ENCODE measurements at places on chromosomes 12 and 14.

- no peak for DNase-seq
These were observed 9.6 kb upstream of the TAMALIN start for GRCh38 chr12:51997136-51997535.

DNA sequence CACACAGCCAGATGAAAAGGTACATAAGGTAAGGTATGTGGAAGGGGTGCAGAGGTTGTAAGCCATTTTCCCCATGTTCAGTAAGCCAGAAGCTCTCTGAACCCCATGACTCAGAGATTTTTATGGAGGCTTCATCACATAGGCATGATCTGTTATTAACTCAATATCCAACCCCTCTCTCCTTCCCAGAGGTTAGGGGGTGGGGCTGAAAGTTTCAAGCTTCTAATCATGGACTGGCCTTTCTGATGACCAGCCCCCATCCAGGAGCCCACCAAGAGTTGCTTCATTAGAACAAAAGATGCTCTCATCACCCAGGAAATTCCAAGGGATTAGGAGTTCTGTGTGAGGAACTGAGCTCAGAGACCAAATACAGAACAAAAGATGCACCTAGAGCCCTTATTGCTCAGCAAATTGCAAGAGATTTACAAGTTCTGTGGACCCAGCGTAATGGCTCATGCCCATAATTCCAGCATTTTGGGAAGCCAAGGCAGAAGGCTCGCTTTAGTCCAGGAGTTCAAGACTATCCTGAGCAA is 103.2 kb upstream of the DAAM1 start:
- DNase-seq, result no peak

- no peak for DNase-seq
These were observed 9.2 kb upstream of the NOS1 start for GRCh38 chr12:117370588-117370987.

DNA sequence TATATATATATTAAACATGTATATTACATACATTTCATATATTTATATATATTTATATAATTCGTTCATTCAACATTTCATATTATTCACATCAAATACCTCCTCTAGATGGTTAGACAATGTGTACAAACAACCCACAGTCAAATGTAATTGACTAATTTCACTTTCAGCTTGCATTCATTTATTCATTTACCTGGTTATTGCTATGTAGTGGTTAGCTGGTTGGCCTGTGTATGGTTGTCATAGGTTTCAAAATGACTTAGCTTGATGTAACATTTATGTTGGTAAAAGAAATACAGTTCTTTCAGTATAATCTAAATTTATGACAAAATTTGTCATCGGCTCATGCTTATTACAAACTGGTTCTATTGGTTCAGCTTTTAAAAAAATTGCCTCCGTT is 389 bp downstream of the OR4K13 start:
- no peak for DNase-seq

GRCh38 chr12:121602766-121603165 is 21.9 kb upstream of the KDM2B start:
- no peak for DNase-seq

- peak; percentile 43 for DNase-seq
These were observed 601 bp downstream of the ZNF839 start for GRCh38 chr14:102320033-102320660.

GRCh38 chr12:52865090-52865944 is 16.5 kb upstream of the KRT78 start:
- DNase-seq, result peak; percentile 59

DNA sequence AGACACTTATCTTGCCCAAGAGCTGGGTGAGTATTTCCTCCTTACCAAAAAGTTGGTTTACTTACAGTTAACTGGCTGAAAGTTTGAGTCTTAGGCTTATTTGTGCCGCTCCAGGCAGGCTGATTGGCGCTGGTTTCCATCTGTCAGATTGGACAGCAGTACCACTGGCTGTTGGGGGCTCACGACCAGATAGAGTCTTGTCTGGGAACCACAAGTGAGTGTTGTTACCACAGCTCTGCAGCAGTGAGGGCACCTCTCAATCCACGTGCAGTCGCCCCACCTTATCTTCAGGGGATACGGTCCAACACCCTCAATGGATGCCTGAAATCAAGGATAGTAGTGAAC is 58.9 kb downstream of the DDX51 start:
- DNase-seq, result no peak

DNA sequence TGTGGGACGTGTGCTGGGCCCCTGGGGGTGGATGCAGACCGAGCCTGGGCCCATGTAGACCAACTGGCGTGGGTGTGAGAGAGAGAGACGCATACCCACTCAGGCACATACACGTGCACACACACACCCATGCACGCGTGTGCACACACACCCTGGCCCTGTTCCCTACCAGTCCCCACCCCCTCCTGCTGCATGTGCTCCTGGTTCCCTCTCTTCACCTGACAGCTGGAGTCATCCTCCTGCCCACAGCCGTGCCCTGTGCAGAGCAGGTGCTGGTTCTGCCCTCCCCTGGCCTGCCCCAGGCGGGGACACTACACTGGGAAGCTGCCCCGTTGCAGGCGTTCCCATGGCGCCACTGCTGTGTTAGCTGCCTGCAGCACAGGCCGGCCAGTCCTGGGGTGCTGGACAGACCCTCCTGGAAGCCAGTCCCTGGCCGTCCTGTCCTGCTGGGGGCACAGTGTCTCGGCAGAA is 18.5 kb downstream of the PACS2 start:
- DNase-seq, result no peak

GRCh38 chr12:55816881-55817344 is 611 bp downstream of the SARNP start:
- no peak for DNase-seq

- DNase-seq, result no peak
These were observed 12.4 kb upstream of the HHIPL1 start for GRCh38 chr14:99632410-99633035.

GRCh38 chr14:46108228-46108627 is 543.4 kb downstream of the RPL10L start:
- DNase-seq, result no peak

DNA sequence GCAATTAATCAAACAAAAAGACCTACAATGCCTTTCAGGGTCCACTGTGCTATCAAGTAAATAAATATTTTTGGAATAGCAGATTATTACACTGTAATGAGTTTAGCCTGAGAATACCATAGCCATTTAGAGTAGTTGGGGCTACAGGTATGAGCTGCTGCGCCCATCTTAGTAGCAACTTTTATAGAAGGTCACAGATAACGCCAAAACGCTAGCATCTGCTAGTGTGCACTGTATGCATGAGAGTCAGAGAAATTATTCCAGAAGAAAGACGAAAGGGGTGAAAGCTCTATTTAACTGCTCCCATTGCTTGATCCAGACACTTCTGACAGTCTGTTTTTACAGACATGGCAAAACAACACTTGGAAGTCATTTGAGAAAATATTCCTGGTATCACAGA is 48.5 kb upstream of the SLC2A13 start:
- no peak for DNase-seq

DNA sequence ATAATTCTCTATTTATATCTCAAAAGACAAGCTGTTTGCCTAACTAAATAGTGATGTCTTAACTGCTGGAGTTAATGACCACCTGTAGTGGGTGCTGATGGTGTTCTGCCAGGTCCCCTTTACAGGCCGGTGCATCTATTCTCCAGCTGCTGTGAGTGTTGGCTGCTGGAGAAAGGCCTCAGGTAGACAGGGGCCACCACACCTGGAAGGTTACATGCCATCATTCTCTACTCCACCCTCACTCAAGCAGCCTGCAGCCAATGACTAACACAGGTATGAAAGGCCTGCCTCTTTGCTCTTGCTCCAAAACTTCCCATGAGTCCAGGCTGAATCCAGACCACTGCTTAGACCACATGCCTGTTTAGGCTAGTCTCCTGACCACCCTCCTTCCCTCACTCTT is 73.9 kb downstream of the RPS6KA5 start:
- DNase-seq, result no peak

GRCh38 chr14:100915560-100915959 is 12.0 kb upstream of the RTL1 start:
- no peak for DNase-seq

DNA sequence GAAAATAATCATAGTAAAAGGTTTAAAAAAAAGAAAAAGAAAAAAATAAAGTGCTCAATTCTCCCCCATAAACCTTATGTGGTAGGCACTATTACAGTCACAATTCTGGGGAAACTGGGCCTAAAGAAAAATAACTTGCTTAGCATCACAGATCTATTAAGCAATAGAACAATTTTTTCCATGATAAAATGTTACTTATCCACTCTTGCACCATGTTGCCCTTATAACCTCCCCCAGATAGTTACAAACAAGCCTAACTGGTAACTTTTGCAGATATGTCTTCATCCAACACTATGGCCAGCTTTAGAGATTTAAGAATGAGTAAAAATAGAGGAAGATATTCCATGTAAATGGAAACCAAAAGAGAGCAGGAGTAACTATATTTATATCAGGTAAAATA is 164.8 kb downstream of the DUSP6 start:
- DNase-seq, result no peak

GRCh38 chr14:70707138-70708038 is 65.7 kb downstream of the TTC9 start:
- peak; percentile 61 for DNase-seq

- no peak for DNase-seq
These were observed 61.6 kb upstream of the DNM1L start for GRCh38 chr12:32617534-32617933.

DNA sequence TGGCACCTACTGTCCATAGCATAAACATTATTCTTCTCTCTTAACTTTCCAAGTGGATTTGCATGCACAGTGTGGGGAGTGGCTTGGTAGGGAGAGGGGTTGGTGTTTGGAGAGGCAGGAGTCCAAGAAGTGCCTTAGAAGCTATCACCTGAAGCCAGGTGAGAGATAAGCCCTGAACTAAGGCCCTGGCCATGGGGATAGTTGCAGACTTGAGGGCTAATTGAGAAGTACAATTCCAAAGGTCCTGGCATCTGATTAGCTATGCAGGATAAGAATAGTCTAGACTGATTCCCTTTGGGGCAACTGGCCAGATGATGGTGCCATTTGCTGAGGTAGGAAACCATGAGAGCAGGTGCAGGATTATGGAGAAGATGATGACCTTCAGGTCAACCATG is 2.0 kb upstream of the PCK2 start:
- no peak for DNase-seq

GRCh38 chr14:90378249-90378648 is 18.6 kb upstream of the CALM1 start:
- DNase-seq, result no peak

DNA sequence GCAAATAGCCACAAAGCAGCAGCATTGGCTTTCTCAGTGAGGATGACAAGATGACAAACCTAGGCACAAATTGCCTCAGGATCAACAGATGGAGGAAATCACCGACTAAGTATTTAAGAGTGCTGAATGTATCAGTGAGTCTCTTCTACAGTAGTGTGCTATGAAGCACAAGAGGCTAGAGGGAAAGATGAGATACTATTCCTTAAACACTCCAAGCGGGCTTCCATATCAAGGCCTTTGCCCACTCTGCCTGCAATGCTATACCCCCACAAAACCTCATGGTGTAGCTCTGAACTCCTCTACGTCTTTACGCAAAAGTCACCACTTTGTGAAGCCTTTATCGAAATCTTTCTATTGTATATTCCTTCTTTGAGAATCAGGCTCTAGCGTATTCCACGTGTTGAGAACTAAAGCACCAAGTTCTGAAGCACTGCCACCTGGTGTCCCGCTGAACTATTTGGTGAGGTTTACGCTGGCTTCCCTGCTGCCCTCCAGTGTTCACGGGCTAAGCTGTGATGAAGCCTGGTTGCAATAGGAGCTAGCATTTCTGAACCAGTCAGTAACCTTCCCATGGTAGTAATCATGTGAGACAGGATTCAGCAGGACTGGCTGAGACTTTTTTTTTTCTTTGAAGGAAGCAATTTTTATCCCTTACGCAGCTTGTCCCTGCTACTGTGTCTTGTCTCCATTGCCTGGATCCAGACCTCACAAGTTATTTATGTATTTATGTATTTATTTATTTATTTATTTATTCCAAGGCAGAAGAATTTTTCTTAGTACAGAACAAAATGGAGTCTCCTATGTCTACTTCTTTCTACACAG is 426.5 kb upstream of the OR4E1 start:
- peak; percentile 32 for DNase-seq

- peak; percentile 39 for DNase-seq
These were observed 301.1 kb downstream of the DUSP6 start for GRCh38 chr12:89051065-89051677.

- no peak for DNase-seq
These were observed 244.7 kb upstream of the KRR1 start for GRCh38 chr12:75756111-75756510.

DNA sequence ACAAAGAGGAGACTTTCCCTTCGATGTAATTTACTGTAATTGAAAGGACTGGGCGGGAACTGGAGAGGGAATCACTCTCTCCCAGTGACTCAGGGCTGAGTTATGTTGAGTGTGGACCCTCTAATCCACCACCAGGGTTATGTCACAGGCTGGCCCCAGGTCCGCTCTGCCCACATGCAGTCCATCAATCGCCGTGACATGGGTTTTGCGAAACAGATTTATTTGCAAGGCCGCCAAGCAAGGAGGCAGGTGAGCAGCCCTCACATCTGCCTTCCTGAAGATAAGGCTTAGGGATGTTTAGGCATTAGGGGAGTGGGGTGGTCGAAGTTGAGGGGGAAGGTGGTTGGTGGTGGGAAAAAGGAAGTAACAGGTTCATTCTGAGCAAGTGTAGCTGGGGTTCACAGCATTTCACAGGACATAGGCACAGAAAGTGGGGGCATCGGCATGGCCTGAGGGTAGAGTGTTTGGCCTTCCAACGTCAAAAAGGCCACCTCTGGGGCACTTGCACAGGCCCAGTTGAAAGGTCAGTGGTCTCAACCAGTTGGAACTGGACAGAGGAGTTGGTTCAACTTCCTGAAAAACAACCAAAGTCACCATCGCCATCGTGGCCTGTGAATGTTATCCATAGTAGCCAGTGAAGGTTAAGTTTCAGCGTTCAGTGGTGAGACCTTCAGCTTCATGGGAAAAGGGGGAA is 66.9 kb downstream of the DNAH10 start:
- no peak for DNase-seq

GRCh38 chr12:57385586-57385985 is 45.3 kb downstream of the R3HDM2 start:
- DNase-seq, result peak; percentile 40

GRCh38 chr12:46368138-46368537 is 4.4 kb downstream of the SLC38A2 start:
- no peak for DNase-seq

GRCh38 chr14:45091710-45092109 is 7.8 kb downstream of the PRPF39 start:
- no peak for DNase-seq

DNA sequence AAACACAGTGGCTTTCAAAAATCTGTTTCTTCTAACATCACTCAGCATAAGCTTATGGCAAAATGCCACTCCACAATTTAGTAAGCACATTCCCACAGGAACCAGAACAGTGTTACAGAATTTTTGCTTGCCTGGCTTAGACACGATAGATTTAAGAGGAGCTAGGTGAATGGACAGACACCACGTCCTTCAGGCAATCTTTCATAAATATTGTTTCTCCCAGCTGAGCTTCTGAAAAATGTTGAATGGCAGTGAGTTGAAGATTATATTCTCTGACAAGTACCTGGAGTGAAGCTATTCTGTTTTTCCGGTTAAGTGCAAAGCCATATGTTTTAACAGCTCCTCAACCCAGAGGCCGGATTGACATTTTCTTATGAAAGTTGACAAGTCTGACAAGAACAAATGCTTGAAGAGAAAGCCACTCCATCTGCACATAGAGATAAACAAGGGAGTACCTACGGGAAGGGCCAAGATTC is 102.0 kb downstream of the FSCB start:
- DNase-seq, result no peak

All from GM10248 (cell line).